ENCODE measurements at places on chromosomes 7 and 10.

DNA sequence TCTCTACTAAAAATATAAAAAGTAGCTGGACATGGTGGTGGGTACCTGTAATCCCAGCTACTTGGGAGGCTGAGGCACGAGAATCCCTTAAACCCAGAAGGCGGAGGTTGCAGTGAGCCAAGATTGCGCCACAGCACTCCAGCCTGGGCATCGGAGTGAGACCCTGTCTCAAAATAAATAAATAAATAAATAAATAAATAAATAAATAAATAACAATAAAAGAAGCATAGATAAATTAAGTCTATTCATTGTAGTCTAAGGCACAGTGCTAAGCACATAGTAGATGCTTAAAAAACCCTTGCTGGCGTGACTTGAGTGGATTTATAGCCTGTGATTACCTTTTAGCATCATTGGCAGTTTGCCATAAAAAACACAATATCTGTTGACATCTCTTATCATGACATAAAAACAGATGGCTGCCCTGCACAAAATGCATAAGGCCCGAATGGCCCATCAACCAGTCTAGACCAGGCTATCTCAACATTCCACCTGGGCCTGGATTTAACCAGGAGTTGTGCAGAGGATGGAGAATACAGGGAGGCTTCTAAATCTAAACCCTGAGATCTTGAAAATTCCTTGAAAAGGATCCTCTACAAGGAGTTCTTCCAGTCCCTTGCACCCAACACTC, 94.9 kb downstream of the PRLHR start:
- DNase-seq = no peak

DNA sequence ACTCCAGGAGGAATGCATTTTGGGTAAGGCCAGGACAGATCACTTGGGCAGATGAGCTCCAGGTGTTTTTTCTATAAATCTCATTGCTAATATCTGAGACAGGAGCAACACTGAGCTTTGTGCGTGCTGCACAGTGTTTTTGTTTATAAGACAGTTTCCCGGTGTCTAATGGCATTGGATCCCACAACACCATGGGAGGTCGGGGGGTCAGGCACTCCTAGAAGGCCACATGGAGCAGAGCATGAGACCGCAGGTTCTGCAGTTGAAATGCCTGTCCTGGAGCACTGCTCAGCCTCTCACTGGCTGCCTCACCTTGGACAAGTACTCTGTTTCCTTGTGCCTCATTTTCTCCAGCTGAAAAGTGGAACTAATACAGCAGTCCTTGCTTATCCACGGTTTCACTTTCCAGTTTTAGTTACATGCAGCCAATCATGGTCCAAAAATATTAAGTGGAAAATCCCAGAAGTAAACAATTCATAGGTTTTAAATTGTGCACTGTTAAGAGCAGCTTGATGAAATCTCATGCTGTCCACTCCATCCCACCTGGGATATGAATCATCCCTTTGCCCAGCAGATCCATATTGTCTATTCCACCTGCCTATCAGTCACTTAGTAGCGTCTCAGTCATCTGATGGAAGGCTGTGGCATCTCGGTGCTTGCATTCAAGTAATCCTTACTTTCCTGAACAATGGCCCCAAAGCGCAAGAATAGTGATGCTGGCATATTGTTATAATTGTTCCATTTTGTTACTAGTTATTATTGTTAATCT, 35.2 kb downstream of the ATXN7L1 start:
- DNase-seq = no peak

GRCh38 chr10:23070913-23071218, 24.5 kb upstream of the MSRB2 start:
- DNase-seq = no peak

GRCh38 chr7:2247141-2247995, 5.3 kb downstream of the NUDT1 start:
- no peak for DNase-seq

DNA sequence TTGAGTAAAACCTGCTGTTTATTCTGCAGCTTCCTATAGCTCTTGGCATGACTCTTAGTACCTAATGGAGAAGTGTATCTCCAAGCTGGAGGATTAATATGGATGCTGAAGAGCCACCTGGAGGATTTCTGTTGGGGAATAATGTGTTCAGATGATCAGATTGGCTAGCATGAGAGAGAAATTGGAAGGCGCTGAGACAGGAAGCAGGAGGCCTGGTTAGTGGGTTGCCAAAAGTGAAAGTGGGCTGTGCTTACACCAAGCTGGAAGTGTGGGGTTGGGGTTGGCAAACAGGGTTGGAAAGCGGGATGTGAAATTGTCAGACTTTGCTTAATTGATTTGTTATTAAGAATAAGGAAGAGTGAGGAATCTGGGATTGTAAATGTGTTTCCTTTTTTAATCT, 111.8 kb upstream of the PLPP4 start:
- DNase-seq = no peak

DNA sequence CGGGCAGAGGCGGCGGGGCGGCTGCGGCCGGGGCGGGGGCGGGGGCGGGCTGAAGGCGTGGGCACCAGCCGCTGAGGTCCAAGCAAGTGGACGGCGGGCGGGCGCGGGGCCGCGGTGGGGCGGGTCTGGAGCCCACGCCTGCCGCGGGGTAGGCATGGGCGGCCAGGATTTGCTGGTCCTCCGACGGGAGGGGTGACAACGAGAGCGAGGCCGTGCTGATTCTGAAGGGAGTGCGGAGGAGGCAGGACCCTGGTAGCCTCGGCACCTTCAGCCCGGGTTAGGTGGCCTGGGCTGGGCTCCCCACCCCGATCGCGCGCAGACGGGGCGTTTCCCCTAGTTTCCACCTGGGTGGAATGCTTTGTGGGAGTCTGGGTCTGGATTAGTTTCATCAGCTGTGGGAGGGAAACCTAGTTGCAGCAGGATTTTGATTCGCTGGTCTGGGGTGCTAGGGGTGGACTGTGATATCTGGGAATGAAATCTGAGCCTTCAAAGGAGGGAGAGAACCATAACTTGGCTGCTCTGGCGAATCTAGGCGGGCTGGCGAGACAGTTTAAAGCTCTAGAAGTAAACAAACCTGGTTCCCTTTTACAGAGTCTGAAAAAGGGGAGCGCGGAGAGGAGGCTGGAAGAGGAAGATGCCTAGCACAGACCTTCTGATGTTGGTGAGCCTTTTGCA, 609 bp downstream of the SGPL1 start:
- peak; percentile 72 for DNase-seq

DNA sequence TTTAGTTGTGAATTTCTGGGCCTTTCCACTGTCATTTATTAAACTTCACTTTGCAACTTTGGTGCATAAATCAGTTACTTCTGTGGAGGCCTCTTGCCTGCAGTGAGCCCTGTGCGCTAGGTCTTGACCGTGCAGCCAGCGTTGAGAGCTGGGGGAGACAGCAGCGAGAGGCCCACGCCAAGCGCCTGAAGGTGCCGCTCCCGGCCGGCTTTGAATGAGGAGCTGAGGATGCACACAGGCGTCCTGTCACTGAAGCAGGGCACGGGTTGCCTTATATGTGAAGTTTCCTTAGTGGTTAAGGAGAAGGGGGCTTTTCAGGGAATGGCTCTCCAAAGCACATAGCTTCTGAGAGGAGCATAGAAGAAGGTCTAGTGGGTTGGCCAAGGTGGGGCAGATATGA, 70.9 kb upstream of the CCNY start:
- DNase-seq = no peak

GRCh38 chr10:43209074-43209455, 57.8 kb downstream of the RASGEF1A start:
- DNase-seq = no peak

DNA sequence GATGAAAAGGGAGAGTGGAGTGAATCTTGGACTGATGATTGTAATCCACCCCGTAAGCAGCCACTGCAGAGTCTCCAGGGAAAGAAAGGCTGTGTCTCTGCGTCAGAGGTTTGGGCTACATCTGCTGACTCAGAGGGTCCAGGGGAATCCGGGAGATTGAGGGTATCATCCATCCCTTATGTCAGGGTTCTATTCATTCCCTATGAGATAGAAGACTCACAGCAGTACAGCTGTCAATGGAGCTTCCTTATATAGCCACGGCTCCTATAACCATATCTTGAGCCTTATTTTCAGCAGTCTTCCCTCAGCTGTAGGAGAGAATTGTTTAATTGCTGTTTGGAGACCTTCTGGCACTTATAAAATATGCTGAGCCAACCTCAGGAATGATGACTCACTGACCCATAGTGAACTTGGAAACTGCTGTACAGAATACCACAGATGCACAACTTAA, 558.2 kb upstream of the PFKP start:
- peak; percentile 31 for DNase-seq

DNA sequence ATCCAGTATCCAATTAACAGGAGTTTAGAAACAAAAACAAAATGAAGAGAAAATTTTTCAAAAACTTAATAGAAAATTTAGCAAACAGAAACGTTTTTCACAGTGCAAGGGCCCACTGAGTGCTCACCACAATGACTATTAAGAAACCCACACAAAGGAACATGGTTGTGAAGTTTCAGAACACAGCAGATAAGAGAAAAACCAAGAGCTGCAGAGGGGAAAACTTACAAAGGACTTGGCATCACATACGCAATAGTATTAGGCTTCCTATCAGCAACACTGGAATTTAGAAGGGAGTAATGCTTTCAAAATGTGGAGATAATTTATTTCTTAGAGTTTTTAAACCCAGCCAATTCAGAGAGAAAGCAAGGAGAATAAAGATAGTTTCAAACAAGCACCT, 1.7 kb upstream of the C7orf25 start:
- DNase-seq = no peak

DNA sequence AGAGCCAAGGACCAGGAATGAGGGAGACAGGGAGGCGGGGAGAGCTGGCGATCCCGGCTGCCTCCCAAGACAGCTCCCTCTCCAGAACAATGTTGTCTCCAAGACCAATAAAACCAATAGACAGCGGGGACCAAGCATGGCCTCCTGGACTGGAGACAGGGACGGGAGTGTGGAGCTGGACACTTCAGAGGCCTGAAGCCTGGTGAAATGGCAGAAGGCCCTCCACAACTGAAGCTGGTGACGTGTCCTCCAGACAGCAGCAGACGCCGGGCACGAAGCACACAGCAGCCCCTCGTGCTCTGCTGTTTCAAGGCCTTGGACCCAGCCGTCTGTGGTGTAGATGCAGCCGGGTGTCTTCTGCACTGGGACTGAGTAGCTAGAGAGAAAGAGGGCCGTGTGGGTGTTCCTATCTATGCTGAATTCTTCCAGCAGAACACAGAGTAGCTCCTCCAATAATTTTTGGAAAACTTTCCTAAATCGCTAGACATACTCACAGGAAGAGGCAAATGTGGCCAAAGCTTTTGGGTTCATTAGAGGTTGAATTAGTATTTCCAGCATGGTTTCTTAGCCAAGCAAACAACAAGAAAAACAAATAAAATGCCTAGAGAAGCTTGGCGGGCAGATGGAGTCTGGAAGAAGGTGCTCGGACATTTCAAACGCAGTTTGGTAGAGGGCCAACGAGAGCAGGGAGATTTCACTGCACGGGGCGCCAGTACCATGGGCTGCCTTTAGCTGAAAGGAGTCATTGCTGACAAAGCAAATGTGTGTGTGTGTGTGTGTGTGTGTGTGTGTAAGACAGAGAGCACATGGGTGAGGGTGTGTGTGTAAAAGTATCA, 570.4 kb downstream of the TCERG1L start:
- DNase-seq = no peak

GRCh38 chr7:151539088-151539671, 19.5 kb upstream of the RHEB start:
- no peak for DNase-seq

DNA sequence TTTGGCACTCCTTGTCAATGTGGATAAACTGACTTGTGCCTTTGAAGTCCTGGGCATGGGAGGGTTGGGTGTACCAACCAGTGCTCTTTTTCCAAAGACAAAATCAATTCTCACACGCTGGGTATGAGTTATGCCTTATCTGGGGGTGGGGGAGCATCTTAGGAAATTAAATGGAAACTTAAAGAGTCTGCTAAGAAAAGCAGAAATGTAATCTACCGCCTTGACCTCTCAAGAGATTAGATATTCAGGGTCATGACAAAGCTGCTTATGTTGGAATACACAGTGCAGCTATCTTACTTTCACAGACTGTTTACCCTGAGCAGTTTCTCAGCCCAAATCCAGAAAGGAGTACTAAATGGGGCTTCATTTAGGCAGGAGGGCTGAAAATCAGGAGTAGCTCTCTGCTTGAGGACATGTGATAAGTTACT, 2.6 kb downstream of the MEST start:
- no peak for DNase-seq

DNA sequence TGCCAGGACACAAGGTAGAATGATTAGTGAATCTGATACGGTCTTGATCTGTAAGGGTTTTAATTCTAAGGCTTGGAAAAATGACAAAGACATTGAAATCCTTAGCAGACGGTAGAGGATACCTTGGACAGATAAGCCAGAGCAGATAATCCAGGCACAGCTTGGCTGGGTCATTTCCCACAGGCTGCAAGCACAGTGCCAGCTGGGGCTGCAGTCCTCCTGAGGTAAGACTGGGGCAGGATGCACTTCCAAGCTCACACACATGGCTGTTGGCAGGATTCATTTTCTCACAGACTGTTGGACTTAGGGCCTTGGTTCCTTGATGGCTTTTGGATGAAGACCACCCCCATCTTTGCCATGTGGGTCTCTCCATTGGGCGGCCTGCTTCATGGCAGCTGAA, 63.2 kb upstream of the BMPER start:
- DNase-seq = no peak

DNA sequence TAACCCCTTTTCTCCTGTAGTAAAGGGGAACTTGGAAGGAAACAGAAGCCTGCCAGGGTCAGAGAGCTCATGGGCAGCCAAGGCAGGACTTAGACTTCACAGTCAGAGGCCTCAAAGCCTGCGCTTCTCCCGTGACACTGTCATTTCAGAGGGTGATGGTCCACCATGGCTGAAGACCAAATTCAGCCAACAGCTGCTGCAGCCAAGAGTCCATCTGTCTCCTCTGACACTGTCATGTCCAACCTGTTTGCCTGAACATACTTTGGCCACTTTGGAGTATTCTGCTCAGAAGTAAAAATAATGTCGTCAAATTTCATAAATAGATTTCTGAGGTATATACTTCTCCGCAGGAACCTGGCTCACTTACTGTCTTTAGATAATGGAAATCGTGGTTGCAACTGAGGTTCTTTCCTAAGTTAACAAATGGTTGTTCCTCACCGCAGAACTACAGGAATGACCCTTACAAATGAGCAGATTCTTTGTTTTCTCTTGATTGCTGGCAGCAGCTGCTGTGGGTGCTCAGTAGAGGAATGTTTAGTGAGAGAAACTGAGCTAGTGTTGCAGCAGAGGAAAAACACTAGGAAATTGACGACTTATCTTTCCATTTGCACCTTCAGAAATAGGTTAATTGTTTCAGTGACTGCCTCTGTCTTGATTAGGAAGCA, 626.5 kb downstream of the SDK1 start:
- DNase-seq = peak; percentile 30

DNA sequence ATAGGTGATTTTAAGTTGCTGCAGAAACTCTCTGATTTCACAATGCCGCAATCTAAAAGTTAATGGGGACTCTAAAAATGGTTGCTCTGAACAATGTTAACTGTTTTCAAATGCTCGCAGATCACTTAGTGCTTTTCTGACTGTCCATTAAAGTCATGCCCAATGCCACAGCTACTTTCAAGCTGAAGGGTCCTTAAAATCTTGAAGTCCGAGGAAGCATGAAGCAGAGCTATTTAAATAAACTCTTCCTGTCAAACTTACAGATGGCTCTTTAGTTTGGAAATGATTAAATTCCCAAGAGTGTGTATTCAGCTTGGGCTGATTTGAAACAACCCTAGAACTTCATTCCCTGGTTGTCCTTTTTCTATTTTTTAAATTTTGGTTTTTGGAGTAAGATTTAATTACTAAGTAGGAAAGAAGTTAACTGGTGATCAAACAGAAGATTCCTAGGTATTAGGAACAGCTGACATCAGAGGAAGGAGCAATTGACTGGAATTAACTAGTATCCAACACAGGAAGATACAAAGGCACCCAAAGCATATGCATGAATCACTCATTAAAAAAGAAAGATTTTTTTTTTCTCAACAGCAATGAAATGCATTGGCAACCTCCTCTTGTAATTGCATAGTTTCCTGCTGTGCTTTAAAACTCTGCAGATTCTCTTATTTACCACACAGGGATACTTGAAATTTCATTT, 105.1 kb downstream of the NRP1 start:
- no peak for DNase-seq

All from skeletal muscle cell (primary cell).